EL (cell line): ENCODE measurements at places on chromosomes 5 and 9.

DNA sequence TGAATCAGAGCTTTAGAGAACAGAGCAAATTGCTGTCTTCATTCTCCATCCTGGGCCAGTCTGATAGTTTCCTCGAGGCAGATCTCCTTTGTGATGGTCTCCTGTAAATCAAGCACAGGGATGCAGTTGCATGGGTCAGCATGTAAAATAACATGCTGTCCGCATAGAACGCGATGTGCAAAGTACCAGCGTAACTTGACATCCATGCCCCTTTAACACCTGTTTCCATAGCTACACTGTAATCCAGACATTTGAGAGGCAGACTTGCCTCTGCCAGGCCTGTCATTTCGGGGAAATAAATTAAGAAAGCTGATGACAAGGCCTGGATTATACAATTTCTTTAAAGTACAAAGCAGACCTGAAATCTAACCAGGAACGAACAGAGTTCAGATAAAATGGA, 413.5 kb downstream of the TLE4 start:
- no peak for DNase-seq

DNA sequence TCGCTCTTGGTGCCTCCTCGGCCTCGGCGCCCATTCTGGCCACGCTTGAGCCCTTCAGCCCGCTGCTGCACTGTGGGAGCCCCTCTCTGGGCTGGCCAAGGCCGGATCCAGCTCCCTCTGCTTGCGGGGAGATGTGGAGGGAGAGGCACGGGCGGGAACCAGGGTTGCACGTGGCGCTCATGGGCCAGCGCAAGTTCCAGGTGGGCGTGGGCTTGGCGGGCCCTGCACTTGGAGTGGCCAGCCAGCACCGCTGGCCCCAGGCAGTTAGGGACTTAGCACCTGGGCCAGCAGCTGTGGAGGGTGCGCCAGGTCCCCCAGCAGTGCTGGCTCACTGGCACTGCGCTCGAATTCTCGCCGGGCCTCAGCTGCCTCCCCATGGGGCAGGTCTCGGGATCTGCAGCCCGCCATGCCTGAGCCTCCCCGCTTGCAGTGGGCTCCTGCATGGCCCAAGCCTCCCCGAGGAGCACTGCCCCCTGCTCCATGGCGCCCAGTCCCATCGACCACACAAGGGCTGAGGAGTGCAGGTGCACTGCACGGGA, 106.4 kb downstream of the SMC2 start:
- no peak for DNase-seq

DNA sequence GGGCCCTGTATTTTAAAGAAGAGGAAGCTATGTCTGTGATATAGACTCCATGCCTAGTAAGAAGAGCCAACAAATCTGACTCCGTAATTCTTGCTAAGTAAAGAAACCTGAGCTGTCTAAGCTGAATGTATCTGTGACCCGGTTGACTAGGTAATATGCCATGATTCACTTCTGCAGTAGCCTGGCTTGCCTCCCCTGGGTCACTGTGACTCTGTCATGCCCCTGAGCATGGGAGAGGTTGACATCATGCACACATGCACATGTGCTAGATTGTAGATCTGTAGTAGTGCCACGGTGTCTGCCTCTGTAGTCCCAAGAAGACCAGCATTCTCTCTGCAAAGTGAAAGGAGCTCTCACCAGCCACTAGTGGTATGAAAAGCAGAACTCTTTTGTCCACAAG, 9.1 kb downstream of the SLC22A5 start:
- DNase-seq: no peak

GRCh38 chr9:87494970-87495471, 2.6 kb upstream of the DAPK1 start:
- DNase-seq: peak; percentile 47

- DNase-seq: no peak
Measured at GRCh38 chr5:148696187-148697036, 42.1 kb upstream of the HTR4 start.

DNA sequence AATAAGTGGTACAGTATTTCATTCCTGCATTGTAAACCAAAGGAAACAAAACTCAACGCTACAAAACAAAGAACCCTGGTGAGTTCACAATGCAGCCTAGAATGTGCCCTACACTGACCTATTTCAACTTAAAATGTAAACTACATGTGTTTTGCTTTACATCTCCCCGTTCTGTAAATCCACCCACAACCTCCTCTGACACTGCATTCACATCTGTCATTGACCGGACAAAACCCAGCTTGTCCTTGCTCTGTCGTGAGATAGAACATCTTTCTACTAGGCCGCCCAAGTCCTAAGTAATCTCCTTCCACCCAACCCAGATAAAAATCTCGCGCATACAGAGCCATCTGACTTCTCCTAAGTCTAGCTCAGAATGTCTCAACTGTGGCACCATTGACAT, 6.1 kb upstream of the VLDLR start:
- no peak for DNase-seq

- no peak for DNase-seq
Measured at GRCh38 chr9:133943781-133944745, 48.1 kb downstream of the VAV2 start.

DNA sequence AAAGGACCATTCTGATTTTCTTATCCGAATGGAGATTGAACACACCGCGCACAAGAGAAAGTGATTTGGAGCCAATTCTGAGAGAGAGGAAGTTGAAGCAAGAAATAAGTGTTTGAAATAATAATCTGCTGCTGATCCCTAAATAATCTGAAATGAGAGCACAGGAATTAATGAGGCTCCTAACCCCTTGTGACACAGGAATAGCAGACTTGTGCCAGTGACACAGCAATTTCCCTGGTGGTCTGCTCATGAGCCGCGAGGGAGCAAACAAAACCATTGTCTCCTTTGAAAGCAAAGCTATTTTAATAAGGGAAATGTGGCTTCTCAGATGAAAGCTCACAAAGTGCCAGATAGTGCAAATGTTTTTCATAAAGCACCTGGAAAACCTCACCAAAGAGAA, 936.1 kb upstream of the WWC1 start:
- DNase-seq: no peak

DNA sequence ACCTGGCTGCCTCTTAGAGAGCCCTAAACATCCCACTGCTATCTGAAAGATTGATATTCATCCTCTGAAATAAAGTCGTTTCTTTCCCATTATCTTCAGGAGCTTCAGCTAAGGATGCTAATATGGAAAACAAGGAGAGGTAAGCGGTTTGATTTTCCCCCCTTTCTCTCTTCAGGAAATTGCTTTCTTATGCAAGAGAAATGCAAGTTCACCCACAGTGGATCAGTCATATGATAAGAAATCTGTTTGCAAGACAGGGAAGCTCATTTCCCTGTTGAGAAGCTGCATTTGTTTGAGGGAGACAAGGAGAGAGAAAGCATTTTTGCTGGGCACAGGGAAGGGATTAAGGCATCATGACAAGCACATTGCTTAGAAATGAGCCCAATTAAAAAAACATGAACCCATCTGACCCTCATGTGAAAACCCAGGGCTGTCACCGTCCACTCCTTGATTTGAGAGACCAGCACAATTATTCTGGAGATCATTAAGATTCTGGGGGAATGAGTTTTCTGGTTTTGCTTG, 53.7 kb upstream of the BOD1 start:
- no peak for DNase-seq

GRCh38 chr9:115520646-115521045, 402.7 kb upstream of the TNC start:
- no peak for DNase-seq

- peak; percentile 71 for DNase-seq
Measured at GRCh38 chr9:106697750-106698502, 165.0 kb upstream of the ZNF462 start.

GRCh38 chr5:66193419-66193818, 49.3 kb downstream of the SREK1 start:
- DNase-seq: no peak

- DNase-seq: no peak
Measured at GRCh38 chr5:171661143-171661542, 124.5 kb upstream of the SMIM23 start.

DNA sequence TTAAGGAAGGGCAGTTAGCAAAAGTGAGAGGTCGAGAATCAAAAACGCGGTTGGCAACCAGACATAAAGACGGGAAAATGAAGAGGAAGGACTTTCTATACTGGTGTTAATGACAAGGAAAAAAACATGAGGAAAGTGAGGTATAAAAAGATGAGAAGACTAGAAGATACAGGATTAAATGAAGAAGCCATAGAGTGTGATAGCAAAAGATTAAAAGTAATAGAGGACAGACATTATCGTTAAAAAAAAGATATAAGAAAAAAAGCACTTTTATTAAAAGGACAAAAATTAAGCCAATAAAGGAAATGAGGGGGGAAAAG, 1.7 kb upstream of the SSBP2 start:
- no peak for DNase-seq

DNA sequence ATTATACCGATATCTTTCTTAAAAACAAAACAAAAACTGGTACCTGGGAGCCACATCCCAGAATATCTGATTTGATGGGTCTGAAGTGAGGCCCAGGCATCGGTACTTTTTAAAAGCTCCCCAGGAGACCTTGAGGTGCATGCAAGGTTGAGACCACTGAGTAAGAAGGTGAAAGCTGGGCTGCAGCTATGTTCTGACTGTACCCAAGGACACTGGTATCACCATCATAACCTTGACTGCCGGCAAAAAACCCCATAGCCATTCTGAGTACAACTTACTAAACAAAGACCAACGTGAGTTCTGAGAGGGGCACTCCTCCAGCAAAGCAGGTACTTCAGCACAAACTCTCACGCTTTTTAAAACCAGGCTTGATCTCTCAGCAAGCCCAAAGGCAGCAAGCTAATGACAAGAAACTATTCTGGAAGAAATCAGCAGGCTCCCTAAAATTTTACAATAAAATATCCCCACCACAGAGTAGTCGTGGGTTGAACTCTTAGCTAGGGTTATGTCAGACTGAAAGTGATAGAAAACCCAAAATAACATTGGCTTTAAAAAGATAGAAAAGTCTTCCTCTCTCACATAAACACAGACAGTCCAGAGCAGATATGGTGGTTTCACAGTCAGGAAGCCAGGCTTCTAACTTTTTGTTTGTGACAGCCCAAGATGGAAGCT, 263.9 kb downstream of the SAXO1 start:
- no peak for DNase-seq
